Astrocyte (in vitro differentiated cells and primary cell): ENCODE measurements at places on chromosomes 7 and 10. TPM values are rescaled to one million over a fixed set of nuclear protein-coding genes. Genes with fewer than 3 reads are reported as not detected.

The MCMBP gene
- total RNA-seq: 40.9 and 41.1 TPM in 2 replicates

The ACBD7 gene
- 0.36 and 0.79 TPM in 2 replicates for total RNA-seq

The AFAP1L2 gene
- 26.6 and 28.1 TPM in 2 replicates for total RNA-seq

The RBP4 gene
- total RNA-seq: 0.27 and 0.36 TPM in 2 replicates

The AMZ1 gene
- total RNA-seq: 3.4 and 5.7 TPM in 2 replicates

The SDK1 gene
- total RNA-seq: 1.6 and 4.2 TPM in 2 replicates

DNA sequence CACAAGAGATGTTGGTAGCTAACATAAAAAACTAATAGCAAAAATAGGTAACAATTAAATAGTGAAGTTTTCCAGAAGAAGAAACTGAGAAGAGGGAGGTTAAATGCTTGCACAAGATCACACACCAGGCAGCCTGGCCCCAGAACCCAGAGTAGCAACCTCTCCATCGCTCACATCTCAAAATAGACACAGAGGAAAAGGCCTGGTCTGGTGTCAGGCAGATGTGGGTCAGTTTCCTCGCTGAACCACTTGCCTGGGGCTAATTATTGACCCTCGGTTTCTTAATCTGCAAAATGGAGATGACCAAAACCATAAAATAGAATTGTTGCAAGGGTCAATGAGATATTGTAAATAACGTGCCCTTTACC, 44.5 kb upstream of the STK17A start:
- DNase-seq: no peak

- peak; percentile 53 for DNase-seq
Measured at GRCh38 chr7:127895814-127896280, 135.4 kb downstream of the LRRC4 start.

DNA sequence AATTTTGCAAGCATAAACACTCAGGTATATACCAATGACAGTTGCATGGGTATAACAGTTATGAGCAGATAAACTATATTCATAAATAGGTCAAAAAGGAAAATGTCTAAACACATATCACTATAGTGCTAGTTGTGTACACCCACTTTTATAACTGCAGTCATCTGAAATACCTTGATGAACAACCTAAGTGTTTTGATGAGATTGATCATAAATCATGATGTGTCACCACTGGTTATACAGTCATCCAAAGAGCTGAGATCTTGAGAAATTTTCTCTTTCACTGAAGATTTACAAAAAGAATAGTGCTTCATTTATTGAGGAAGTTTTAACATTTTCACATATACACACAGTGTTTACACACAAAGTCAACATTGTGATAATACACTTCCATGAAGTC, 78.6 kb upstream of the SLC25A13 start:
- no peak for DNase-seq

DNA sequence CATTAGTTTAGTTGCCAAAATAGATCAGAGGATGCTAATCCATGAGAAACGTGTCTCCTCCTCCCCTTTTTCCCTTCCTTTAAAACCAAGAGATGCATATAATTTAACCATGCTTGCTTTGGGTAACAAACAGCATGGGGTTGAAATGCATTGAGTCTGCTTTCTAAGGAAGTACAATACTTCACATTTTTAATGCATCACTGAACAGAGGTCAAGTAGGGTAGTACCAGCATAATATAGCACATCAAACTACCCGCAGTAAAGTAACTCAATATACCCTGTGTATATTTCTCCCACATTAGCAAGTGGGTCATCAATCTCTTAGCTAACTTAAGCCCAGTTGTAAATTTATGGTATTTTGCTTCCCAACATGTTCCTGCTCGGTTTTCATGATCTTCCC, 239.3 kb upstream of the SEMA3C start:
- DNase-seq: peak; percentile 68

GRCh38 chr7:931871-932650, 22.4 kb downstream of the ADAP1 start:
- DNase-seq: no peak

- no peak for DNase-seq
Measured at GRCh38 chr7:156002362-156003066, 190.3 kb upstream of the SHH start.

DNA sequence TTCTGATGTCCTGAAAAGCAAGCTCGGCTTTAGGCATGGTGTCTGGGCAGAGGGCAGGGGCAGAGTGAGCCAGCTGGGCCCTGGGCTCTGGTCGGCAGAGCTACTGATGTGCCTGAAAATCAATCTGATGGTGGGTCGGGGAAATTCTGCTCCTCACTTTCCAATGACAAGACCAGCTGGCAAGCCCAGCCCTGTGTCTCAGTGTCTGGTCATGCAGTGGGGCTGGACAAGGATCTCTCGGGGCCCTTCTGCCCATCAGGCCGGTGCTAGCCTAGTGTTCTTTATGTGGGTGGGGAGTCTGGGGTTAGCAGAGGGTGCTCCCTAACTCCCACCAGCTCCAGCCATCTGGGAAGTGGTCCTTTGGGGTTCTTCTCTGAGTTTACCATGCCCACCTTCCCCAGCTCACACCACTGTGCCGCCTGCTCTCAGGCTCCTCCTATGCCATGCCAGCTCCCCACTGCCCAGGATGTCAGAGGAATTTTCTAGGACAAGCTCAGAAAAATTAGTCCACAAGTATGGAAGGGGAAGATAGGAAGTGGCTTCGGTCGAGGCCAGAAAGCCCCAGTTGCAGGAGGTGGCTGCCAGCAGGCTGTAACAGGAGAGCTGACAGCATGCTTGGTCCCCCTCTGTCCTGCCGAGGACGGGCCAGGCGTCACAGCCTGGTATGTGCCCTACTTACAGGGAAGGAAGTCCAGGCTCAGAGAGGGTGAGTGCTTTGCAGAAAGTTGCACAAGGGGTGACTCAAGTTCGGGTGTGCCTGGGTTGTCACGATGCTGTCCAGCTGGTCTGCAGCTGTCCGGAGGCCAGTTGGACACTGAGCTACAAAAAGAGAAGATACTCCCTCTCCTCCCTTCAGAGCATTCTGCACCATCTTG, 135.2 kb downstream of the ADCY1 start:
- DNase-seq: no peak

DNA sequence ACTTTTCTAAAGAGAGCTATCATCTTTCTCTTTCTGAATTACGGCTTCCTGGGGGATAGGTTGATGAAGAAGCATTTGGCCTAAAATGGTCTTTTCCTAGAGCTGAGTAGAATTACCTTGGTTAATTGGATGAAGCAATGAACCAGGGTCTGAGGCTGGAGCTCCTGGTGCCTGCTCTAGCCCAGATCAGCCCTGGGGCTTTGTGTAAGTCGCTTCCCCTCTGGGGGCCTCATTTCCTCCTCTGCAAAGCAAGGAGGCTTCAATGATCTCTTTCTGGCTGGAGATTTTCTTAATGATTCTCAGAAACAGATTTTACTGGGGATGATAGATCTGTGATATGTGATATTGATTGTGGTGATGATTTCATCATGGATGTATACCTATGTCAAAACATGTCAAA, 3.5 kb upstream of the CPA2 start:
- DNase-seq: no peak

DNA sequence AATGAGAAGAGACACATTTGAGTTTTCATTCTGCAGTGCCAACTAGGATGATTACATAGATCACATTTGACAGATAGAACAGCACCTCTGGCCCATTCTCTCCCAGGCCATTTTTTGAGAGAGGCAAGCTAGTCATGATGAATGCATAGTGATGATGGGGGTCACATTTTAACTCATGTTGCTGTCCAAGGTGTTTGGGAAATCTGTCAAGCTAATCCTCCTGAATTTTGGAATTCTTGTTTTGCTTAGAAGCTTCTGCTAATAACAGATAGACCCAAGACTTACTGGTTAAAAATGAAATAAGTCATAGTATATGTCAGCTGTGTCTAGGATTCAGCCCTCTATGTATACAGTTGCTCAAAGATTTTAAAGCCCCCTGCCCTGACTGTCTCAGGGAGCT, 101.0 kb downstream of the PTPN20 start:
- DNase-seq: no peak

GRCh38 chr10:11986593-11987216, 55.9 kb downstream of the UPF2 start:
- DNase-seq: peak; percentile 61
